ENCODE measurements at places on chromosomes 12 and 14. TPM values are rescaled to one million over a fixed set of nuclear protein-coding genes. Genes with fewer than 3 reads are reported as not detected.

Gene SMIM41
- total RNA-seq = not detected

Gene AJUBA
- total RNA-seq = 1.8 TPM

DNA sequence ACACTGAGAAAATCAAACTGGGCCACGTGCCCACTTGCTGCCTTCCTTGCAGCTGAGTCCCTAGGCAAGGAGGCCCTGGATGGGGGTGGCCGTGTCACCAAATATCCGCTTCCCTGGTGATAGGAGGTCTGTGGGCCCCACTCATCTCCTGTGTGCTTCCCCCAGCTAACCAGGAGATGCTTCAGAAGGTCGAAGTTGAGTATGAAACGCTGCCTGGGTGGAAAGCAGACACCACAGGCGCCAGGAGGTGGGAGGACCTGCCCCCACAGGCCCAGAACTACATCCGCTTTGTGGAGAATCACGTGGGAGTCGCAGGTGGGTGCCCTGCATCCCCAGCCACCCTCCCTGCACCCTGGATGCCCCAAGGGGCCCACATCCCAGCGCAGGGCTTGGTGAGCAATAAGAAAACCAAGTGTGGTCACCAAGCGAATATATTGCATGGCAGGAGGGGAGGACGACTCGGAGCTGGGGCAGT lies 6.8 kb upstream of the SIVA1 start:
- DNase-seq = no peak

DNA sequence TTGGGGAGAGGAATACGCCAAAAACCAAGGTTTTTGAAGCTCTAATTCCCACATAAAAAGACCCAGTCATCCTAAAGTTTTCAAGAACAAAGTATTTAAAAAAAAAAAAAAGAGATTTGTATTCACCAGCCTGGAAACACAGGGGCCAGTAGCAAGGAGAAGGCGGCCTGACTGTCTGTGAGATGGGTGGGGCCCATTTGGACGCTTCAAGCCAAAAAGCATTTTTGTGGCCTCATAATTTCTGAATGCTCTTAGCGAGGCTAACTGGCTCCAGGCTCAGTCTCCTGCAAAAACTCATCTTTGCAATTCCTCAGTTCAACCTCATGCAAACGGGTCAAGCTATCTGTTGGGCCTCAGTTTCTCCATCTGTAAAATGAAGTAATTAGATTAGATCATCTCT lies 514.1 kb downstream of the MED13L start:
- no peak for DNase-seq

GRCh38 chr12:5511256-5511643 lies 79.3 kb downstream of the NTF3 start:
- DNase-seq = no peak

GRCh38 chr14:51917193-51917592 lies 56.8 kb downstream of the GNG2 start:
- DNase-seq = no peak

GRCh38 chr14:58707949-58708348 lies 70.2 kb downstream of the DACT1 start:
- no peak for DNase-seq

DNA sequence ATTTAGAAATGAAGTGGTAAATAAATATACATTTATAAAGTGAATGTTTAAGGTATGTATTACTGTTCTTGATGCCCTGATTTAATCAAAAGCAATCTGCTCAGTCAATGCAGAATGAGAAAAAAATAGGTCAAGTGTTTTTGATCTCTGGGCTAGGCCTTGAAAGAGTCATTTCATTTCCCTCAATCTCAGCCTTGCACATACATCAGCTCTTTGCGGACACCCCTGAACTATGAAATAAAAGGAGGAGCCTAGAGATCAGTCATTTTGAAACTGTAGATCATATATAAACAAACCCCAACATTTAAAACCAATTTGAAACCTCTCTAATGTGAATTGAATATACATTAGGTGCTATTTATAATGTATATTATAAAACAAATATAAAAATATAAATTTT lies 42.5 kb downstream of the ATG2B start:
- no peak for DNase-seq

DNA sequence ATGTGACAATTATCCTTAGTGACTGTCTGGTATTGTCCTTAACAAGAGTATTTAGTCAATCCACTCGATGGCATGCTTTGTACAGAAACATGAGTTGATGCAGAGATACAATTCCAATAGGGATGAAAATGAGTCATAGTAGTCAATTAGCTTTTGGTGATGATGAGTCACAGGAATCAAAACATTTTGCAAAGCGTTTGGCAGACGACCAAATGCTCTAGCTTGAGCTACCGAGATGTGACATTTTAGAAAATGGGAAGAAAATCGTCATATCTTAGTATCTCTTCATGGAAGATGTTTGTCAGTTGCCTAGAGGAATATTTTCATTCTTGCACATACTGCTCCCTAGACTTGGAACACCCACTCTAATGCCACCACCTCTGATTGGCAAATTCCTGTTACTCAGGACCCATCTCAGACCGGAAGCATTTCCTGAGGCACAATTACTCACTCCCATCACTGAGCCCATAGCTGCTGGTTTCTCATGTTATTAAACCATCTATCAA lies 95.0 kb downstream of the LMNTD1 start:
- no peak for DNase-seq

Measured in dorsolateral prefrontal cortex (tissue), 122 donors.